ENCODE measurements at places on chromosomes 11 and 22.

- no peak for DNase-seq
Measured at GRCh38 chr22:47207846-47208554, 445.6 kb downstream of the TBC1D22A start.

- DNase-seq, result no peak
Measured at GRCh38 chr22:39130892-39131855, 21.3 kb downstream of the CBX7 start.

GRCh38 chr11:17462940-17463339 is 13.7 kb downstream of the ABCC8 start:
- DNase-seq, result no peak

DNA sequence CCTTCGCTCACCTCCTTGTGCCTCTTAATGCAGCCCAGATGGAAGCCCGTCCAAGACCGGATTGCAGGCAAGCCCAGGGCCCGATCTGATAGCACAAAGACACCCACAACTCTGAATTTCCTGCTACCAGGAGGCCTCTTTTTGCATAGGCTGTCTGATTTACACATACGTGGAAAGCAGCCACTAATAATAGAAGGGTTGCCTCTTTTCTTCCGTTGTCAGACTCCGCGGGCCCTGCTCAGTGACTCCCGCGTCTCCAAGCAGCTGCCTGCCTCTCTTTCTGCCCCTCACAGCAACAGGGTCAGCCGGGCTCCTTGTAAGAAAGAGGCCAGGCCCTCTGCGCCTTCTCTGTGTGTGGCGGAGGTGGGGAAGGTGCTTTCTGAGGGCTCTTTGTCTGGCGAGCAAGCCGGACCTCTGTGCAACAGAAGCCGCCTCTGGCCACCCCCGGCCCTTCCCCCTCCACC is 26.7 kb downstream of the FLI1 start:
- no peak for DNase-seq

DNA sequence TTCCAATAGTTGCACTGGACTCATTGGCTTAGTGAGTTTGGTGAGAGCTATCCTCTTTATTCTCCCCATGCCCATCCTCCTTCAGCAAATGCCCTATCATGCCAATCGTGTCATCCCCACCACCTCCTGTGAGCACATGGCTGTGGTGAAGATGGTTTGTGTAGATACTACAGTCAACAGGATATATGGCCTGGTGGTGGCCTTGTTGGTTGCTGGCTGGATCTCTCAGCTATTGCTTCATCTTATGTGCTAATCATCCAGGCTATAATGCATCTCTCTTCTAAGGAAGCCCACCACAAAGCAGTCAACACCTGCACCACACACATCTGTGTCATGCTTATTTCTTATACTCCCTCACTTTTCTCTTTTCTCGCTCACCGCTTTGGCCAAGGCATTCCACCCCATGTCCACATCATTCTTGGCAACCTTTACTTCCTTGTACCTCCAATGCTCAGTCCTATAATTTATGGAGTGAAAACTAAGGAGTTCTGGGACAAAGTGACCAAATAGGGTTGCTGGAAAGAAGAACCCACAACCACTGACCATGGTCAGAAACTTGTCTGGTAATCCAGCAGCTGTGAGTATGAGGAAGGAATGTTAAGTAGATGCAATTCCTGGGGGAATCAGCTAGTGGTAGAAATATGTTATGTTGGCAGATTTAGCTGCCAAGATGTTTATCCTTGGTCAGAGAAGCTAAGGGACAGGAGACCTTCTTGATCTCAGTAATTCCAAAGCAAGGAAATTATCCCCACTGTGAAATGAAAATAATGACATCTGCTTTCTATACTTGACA is 16.3 kb upstream of the OR56B1 start:
- DNase-seq, result no peak
